ENCODE measurements at places on chromosomes 5 and 9.

- H3K27me3 ChIP-seq = no peaks in the 10 kb centered on the region
- DNase-seq = no peak
- no peak overlapping the region for H3K4me3 ChIP-seq
- peaks cover 30% of the 10 kb centered on the region for H3K4me1 ChIP-seq
Observed at GRCh38 chr9:5851445-5851844, 18.5 kb upstream of the ERMP1 start.

- no peak overlapping the region for H3K27ac ChIP-seq
- no peaks in the 10 kb centered on the region for H3K4me1 ChIP-seq
- no peak overlapping the region for H3K4me3 ChIP-seq
- DNase-seq = no peak
- peaks cover 37% of the 10 kb centered on the region for H3K27me3 ChIP-seq
- H3K36me3 ChIP-seq = no peaks in the 10 kb centered on the region
Observed at GRCh38 chr9:89038382-89039103, 47.3 kb downstream of the S1PR3 start.

- H3K36me3 ChIP-seq = peaks cover 43% of the 10 kb centered on the region
- no peak overlapping the region for H3K4me3 ChIP-seq
- no peaks in the 10 kb centered on the region for H3K27me3 ChIP-seq
- no peak overlapping the region for H3K27ac ChIP-seq
- H3K4me1 ChIP-seq = no peaks in the 10 kb centered on the region
Observed at GRCh38 chr5:170067152-170067551, 38.5 kb upstream of the FOXI1 start.

- peaks cover 11% of the 10 kb centered on the region for H3K4me1 ChIP-seq
- no peak for DNase-seq
- peaks cover 30% of the 10 kb centered on the region for H3K27me3 ChIP-seq
- no peak overlapping the region for H3K27ac ChIP-seq
Observed at GRCh38 chr9:98391867-98392266, 136.4 kb upstream of the TBC1D2 start.

GRCh38 chr5:59800347-59800893 is 93.1 kb downstream of the PDE4D start:
- no peak overlapping the region for H3K4me3 ChIP-seq
- no peaks in the 10 kb centered on the region for H3K36me3 ChIP-seq
- peaks cover 9% of the 10 kb centered on the region for H3K27me3 ChIP-seq
- no peak overlapping the region for H3K27ac ChIP-seq
- H3K4me1 ChIP-seq = no peaks in the 10 kb centered on the region

GRCh38 chr9:87888501-87888900 is 5.8 kb downstream of the SPATA31E1 start:
- DNase-seq = no peak
- peaks cover 35% of the 10 kb centered on the region for H3K27me3 ChIP-seq
- no peak overlapping the region for H3K4me3 ChIP-seq
- H3K27ac ChIP-seq = no peak overlapping the region

- H3K4me1 ChIP-seq = no peaks in the 10 kb centered on the region
- DNase-seq = no peak
- peaks cover 8% of the 10 kb centered on the region for H3K27me3 ChIP-seq
- no peaks in the 10 kb centered on the region for H3K36me3 ChIP-seq
- no peak overlapping the region for H3K4me3 ChIP-seq
Observed at GRCh38 chr5:68547056-68547455, 331.5 kb downstream of the PIK3R1 start.

DNA sequence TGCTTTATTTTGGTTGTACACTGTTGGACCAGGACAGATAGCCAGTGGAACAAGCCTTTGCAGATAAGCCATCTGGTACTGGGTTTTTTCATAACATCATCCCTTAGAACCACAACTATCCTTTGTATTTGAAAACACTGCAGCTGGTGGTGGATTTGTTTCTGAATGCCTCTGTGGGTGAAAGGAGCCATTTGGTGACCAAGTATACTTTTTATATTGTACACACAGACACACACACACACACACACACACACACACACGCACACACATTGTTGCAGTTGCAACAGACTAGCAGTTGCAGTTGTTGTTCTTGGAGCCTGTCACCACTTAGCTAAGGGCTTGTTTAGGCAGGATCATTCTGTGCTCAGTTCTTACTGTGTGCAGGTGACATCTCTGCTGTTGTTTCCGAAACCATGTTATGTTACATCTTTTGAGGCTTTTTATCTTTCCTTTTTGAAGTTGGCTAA is 22.9 kb upstream of the CAVIN4 start:
- no peaks in the 10 kb centered on the region for H3K27me3 ChIP-seq
- H3K27ac ChIP-seq = no peak overlapping the region
- H3K36me3 ChIP-seq = peaks cover 1% of the 10 kb centered on the region
- no peak for DNase-seq
- no peak overlapping the region for H3K4me3 ChIP-seq

DNA sequence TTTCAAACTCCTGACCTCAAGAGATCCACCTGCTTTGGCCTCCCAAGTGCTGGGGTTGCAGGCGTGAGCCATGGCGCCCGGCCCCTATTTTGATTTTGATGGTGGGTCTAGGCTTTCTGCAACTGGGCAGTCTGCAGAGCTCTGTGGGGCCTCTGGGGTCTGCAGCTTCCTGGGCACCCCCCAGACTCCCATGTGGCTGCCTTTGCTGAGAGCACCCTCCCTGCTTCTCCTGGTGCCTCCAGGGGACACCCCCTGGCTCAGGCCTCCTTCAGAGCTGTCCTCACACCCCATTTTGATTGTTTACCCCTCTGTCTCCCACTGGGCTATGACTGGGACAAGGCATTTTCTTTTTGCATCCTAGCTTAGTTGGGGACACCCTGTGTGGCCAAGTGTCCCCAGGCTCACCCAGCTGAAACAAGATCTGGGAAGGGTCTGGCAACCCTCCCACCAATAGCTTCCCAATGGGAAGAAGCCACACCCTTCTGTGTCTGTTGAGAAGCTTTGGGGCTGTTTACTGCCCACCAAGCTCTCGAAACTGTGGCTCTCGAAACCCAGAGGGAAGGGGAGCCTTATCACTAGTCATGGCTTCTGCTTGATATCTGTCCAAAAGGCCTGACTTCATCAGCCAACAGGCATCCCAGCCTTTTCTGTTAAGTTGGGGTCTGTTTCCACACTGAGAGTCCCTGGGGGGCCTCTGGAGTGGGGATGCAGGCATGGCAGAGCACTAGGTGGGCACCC is 204.4 kb upstream of the IER5L start:
- DNase-seq = no peak
- no peaks in the 10 kb centered on the region for H3K4me1 ChIP-seq
- H3K27ac ChIP-seq = peak overlapping the region; percentile 32

- H3K27ac ChIP-seq = peak overlapping the region; percentile 55
- H3K4me3 ChIP-seq = no peak overlapping the region
- H3K4me1 ChIP-seq = peaks cover 4% of the 10 kb centered on the region
- no peaks in the 10 kb centered on the region for H3K27me3 ChIP-seq
Observed at GRCh38 chr5:40511801-40512200, 167.9 kb upstream of the PTGER4 start.

GRCh38 chr9:33267151-33267767 is 2.4 kb downstream of the CHMP5 start:
- H3K36me3 ChIP-seq = peaks cover 52% of the 10 kb centered on the region
- DNase-seq = no peak
- no peaks in the 10 kb centered on the region for H3K27me3 ChIP-seq

- peaks cover 35% of the 10 kb centered on the region for H3K4me1 ChIP-seq
- H3K36me3 ChIP-seq = peaks cover 2% of the 10 kb centered on the region
- no peak overlapping the region for H3K27ac ChIP-seq
- DNase-seq = no peak
Observed at GRCh38 chr5:56159521-56159947, 73.6 kb downstream of the ANKRD55 start.

GRCh38 chr5:83927140-83927733 is 206.6 kb upstream of the HAPLN1 start:
- no peak overlapping the region for H3K4me3 ChIP-seq
- no peak for DNase-seq
- H3K36me3 ChIP-seq = no peaks in the 10 kb centered on the region
- H3K27me3 ChIP-seq = no peaks in the 10 kb centered on the region

- no peak overlapping the region for H3K4me3 ChIP-seq
- H3K4me1 ChIP-seq = no peaks in the 10 kb centered on the region
- no peaks in the 10 kb centered on the region for H3K36me3 ChIP-seq
- H3K27me3 ChIP-seq = peaks cover 27% of the 10 kb centered on the region
Observed at GRCh38 chr5:66538126-66538525, 58.1 kb upstream of the MAST4 start.

- H3K27me3 ChIP-seq = no peaks in the 10 kb centered on the region
- no peaks in the 10 kb centered on the region for H3K4me1 ChIP-seq
- no peak for DNase-seq
- no peaks in the 10 kb centered on the region for H3K36me3 ChIP-seq
- H3K4me3 ChIP-seq = no peak overlapping the region
Observed at GRCh38 chr9:31119890-31120454, 1264.5 kb upstream of the ACO1 start.

GRCh38 chr9:90906316-90907055 is 104.9 kb downstream of the SYK start:
- H3K36me3 ChIP-seq = no peaks in the 10 kb centered on the region
- DNase-seq = no peak
- H3K4me1 ChIP-seq = no peaks in the 10 kb centered on the region
- H3K4me3 ChIP-seq = no peak overlapping the region
- H3K27me3 ChIP-seq = peaks cover 7% of the 10 kb centered on the region
- no peak overlapping the region for H3K27ac ChIP-seq

DNA sequence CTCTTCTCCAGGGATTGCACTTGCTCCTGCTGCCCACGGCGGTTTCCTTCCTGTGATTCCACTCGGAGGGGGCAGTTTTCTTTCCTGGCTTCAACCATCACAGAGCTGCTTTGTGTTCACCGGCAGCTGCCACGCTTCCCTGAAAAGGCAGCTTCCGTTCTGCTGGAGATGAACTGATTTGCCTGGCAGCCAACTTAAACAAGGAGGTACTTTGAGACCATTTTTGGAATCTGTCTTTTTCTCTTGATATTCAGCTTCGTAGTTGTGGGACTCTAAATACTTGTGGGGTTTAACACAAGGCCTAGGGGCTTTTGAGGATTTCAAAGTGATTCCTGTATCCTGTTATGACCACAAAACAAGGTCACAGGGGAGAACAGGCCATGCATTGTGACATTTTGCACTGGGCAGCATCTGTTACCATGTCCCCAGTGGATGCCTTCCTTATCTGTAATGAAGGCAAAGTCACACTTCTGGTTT is 192.0 kb downstream of the MTRR start:
- H3K4me1 ChIP-seq = no peaks in the 10 kb centered on the region
- H3K36me3 ChIP-seq = no peaks in the 10 kb centered on the region
- no peak overlapping the region for H3K4me3 ChIP-seq

- DNase-seq = no peak
- H3K4me1 ChIP-seq = no peaks in the 10 kb centered on the region
- H3K4me3 ChIP-seq = no peak overlapping the region
Observed at GRCh38 chr9:108180541-108180940, 675.2 kb downstream of the ACTL7B start.

- H3K4me1 ChIP-seq = peaks cover 44% of the 10 kb centered on the region
- no peak overlapping the region for H3K4me3 ChIP-seq
- no peak for DNase-seq
- H3K27me3 ChIP-seq = peaks cover 20% of the 10 kb centered on the region
Observed at GRCh38 chr9:121734465-121734864, 83.0 kb downstream of the DAB2IP start.

- H3K27ac ChIP-seq = no peak overlapping the region
- H3K36me3 ChIP-seq = no peaks in the 10 kb centered on the region
- no peaks in the 10 kb centered on the region for H3K4me1 ChIP-seq
- DNase-seq = no peak
- no peak overlapping the region for H3K4me3 ChIP-seq
- peaks cover 42% of the 10 kb centered on the region for H3K27me3 ChIP-seq
Observed at GRCh38 chr5:172630986-172631385, 10.1 kb upstream of the NEURL1B start.

All from central memory CD8-positive, alpha-beta T cell (primary cell).